ENCODE measurements at places on chromosomes 16 and 17.

- no peak for DNase-seq
Measured at GRCh38 chr16:75861311-75862097, 135.2 kb upstream of the CPHXL start.

DNA sequence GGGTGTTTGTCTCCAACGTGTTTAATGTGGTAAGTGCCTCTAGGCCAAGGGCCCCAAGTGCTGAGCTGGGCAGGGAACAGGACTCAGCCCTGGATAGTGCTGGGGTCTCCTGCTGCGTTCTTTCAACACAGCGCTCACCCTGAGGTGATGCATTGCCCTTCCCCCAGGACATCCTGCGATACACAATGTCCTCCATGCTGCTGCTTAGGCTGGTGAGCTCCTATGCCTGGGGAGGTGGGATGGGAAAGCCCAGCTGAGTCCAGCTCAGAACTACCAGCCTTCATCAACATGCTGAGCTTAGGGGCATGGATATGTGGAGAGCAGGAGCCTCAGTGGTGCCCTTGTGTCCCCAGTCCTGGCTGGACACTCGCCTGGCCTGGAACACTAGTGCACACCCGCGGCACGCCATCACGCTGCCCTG is 563 bp downstream of the ZACN start:
- DNase-seq = no peak

DNA sequence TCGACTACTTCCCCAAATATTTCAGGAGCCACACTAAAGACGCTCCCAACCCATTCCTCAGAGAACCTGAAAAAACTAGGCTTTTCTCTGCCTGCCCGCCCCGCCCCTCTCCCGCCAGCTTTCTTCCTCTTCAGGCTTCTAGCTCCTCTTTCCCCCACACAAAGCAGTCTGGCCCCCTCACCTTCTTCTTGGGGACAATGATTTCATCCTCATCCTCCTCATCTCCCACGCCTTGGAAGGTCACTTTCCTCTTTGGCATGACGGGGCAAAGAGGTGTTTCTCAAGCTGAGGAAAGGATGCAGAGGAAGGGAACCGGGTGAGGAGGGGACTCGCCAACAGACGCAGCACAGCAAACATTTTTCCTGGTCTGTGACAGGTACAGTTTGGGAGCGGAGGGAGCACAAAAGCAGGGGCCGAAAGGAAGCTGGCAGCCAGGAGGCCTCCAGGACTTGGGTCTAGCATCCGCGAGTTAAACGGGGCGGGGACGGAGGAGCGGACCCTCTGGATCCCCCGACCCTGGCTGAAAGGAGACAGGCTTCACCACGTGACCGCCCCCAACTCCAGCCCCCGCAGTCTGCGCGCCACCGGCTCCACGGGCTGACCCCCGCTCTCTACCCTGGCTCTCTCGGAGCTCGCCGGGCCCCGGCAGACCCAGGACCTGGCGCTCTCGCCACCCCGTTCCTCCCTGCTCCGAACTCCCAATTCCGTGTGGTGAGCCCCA is 525 bp downstream of the CD2BP2 start:
- no peak for DNase-seq

- no peak for DNase-seq
Measured at GRCh38 chr16:85378145-85379040, 234.7 kb upstream of the GSE1 start.

DNA sequence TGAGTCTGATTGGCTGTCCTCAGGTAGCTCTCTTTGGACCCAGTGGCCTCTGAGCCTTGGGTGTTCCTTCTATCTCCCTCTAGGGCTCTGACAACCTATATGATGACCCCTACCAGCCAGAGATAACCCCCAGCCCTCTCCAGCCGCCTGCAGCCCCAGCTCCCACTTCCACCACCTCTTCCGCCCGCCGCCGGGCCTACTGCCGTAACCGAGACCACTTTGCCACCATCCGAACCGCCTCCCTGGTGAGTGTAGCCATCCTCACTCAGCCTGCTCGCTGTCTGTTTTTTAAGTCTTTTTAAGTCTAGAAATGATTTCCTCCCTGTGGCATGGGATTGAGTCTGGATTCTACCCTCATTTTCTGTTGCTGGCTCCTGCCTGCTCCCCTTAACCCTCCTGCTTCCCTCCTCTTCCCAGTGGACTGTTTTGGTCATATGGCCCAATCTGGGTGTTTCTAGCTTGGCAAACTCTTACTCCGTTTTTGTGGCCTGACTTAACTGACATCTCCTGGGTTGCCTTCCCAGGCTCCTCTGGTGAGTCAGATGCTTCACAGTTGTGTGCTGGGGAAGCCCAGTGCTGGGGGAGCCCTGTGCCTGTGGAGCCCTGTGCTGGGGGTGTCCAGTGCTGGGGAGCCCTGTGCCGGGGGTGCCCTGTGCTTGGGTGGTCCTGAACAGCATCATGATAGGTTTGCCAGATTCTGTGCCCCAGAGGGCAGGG is 9.9 kb downstream of the TAOK2 start:
- no peak for DNase-seq

DNA sequence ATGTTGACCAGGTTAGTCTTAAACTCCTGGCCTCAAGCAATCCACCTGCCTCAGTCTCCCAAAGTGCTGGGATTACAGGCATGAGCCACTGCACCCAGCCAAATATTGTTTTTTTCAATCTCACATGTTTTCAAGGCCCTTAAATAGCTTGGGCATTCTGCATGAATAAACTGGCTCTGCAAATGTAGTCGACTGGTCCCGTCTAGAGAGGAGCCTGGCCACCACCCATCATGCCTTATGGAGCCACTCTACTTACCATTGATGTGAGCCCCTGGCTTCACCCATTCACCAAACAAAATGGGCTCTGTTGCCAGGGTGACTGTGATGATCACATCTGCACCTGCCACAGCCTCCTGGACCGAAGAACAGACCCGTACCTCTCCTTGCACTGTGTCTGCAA is 10.8 kb downstream of the CRYM start:
- no peak for DNase-seq

DNA sequence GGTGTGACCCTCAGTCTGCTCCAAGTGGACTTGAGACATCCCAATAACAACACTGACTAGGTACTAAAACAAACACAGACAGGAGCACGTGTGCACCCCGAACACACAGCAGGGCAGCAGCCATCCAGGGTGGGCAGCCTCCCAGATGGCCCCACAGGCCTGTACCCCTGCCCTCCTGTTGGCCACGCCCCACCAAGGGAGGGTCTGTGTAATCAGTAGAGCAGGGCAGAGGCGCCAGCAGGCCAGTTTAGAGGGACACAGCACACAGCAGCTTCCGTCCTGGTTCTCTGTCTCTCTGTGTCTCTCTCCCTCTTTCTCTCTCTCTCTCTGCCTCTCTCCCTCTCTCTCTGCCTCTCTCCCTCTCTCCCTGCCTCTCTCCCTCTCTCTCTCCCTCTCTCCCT is 21.4 kb downstream of the ACTG1 start:
- DNase-seq = no peak

DNA sequence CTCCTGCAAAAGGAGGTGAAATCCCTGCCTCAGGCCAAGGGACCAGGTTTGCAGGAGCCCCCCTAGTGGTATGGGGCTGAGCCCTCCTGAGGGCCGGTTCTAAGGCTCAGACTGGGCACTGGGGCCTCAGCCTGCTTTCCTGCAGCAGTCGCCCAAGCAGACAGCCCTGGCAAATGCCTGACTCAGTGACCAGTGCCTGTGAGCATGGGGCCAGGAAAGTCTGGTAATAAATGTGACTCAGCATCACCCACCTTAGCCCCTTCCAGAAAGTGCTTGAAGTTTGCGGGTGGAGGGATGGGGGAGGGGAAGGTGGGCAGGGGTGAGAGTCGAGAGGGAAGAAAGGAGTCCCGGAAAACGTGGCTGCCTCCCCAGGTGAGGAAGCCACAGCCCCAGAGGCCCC is 2.1 kb downstream of the MC1R start:
- DNase-seq = no peak

DNA sequence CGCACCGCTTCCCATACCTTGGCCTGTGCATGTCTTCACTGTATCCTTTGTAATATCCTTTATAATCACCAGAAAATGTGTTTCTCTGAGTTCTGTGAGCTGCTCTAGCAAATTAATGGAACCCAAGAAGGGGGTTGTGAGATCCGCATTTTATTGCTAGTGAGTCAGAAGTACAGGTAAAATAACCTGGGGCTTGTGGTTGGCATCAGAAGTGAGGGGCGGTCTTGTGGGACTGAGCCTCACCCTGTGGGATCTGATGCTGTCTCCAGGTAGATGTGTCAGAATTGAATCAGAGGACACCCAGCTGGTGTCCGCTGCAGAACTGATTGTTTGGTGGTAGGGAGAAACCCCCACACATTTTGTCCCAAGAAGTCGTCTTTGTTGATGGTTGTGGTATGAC is 382.4 kb downstream of the SNX29 start:
- no peak for DNase-seq

DNA sequence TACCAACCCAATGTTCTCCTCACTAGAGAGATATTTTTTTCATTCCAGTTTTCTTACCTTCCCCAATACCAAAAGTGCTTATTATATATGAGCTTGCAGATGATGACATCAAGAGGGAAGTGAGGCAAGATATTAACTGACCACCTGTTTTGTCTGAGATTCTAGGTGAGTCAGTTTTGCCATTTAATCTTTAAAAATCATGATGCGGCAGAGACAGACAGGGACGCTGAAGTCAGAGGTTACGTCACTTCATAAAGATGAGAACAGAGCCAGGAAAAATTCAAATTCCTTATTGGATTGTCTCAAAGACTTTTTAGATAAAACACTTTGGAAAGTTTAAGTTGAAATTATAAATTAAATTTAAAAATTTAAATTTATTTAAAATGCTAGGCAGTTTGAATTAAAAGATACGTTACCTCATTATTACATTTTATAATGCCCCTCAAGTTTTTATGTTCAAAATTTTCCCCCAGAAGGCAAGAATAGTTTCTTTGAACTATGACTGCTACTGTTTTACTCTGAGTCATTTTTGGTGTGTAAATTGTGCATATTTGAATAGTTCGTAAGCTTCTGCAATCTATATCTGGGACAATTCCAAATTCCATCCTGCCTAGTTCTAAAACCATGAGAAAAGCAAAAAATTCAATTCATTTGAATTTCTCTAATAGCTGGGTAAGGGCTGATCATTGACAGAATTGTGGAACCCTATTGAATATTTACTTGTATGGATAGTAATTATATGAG is 839.6 kb upstream of the GOT2 start:
- DNase-seq = no peak

DNA sequence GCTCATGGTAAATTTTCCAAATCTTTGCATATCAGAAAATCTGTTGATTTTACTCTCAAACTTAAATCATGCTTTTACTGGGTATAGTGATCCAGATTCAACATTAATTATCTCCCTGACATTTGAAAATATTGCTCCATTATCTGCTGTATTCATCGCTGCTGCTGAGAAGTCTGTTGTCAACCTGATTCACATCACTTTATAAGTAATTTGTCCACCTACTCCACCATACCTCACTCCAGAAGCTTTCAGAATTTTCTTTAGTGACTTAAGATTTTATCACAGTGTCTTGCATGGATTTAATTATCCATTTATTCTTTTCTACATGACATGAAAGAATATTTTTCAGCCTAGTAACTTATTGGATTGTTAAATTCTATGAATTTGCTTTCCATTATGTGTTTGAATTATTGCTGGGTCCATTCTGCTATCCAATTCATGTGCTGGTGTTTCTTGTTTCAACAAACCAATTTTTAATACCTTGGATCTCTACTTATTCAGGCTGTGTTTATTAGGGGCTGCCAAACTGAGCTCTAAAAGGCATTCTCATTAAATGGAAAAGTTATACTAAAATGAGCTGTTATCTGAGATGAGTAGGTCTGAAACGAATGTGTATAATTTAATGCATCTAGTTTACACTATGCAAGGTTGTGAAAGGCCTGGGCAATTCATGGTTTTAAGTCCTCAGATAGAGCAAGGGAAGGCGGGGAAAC is 519.3 kb upstream of the CDH11 start:
- DNase-seq = no peak
